NCI-H524 (cell line): ENCODE measurements at places on chromosomes 2 and 18.

DNA sequence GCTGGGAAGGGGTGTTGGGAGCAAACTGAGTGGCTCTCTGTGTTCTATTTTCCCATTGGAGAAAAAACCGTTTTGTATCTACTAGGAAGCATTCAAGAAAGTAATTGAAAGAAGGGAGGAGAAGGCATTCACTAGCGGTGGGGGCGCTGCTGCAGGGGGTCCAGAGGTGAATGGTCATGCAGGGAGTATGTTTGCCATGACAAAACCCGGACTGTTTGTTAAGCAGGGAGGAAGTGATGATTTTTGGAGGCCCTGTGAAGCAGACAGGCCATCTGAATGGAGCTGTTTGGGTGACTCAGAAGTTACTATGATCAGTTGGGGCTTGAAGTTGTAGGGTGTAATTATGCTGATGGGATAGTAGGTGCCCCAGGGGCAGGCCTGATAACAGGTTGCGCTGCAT is 7.0 kb downstream of the TAF4B start:
- no peak for DNase-seq

- DNase-seq: no peak
Observed at GRCh38 chr2:102424754-102425153, 1.8 kb downstream of the IL18RAP start.

- peak; percentile 2 for DNase-seq
Observed at GRCh38 chr2:73851274-73851673, 22.5 kb downstream of the STAMBP start.

DNA sequence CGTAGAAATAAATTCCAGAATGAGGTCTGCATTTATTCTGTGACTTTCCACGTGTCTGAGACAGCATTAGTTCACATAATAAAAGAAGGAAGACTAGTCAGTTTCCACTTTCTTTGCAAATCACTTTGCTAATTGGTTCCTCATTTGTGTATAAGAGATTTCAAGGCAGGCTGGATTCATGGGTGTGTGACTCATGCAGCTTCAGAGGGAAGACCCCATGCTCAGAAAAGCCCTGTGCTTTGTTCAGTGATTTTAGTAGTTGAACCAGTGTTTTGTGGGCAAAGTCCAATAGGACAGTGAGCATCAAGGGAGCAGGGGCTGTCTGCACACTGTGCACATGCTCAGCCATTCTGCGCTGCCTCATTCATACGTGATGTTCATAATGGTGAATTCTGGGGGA is 297.8 kb downstream of the DLGAP1 start:
- no peak for DNase-seq

DNA sequence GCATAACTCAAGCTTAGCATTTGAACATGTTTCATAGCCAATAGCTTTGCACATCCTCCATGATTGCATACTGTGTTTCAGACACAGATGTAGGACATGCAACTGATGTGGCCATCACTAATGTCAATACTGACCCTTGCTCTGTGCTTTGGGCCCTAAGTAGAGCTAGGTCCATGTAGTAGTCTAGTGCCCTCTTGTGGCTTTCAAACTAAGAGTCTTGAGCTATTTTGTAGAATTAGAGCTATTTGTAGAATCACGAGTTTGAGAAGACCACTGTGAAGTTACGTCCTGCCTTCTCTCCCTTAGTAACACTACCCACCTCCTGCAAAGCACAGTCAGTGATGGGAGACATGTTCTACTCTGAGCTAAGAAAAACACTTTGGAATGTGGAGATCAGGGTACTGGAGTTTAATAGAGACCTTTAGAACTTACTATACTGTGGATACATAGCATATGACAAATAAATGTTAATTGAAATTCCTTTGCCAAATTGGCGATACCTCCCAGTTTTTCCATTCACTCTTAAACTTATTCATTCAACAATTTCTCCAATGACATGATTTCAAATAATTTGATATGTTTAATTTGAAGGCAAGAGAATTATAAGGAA is 306.5 kb upstream of the TNP1 start:
- DNase-seq: peak; percentile 2

- no peak for DNase-seq
Observed at GRCh38 chr2:241064802-241065354, 37.2 kb downstream of the MTERF4 start.

GRCh38 chr2:6665093-6666045 is 200.3 kb downstream of the CMPK2 start:
- no peak for DNase-seq

DNA sequence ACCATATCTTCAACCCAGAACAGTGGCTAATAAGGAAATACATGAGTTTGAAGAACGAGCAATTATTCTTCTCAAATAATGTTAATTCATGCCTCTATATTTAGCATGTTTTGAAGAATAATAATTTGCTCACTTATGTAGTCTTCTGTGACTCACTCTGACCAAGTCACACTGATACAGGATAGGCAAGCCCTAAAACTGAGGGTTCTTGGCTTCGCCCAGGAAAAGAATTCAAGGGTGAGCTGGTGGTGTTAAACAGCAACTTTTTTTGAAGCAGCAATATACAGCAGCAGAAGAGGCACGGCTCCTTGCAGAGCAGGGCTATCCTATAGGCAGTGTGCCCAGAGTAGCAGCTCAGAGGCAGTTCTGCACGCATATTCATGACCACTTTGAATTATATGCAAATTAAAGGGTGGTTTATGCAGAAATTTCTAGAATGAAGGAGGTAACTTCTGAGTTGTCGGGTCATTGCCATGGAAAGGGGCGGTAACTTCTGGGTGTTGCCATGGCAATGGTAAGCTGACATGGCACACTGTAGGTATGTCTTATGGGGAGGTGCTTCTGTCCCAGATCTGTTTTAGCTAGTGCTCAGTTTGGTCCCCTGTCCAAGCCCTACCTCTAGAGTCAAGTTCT is 200.6 kb downstream of the RND3 start:
- DNase-seq: no peak

- DNase-seq: no peak
Observed at GRCh38 chr18:58017267-58017666, 26.8 kb upstream of the NEDD4L start.
